ENCODE measurements at places on chromosomes 16 and 17.
A peak's percentile ranks its signal among the peaks of the same experiment; 100 is the strongest.

GRCh38 chr16:25613931-25614330 lies 77.8 kb upstream of the HS3ST4 start:
- no peak for DNase-seq

GRCh38 chr16:83010776-83011720 lies 384.3 kb downstream of the CDH13 start:
- DNase-seq, result no peak

- peak; percentile 60 for DNase-seq
These were observed at the start of gene SYNGR2 for GRCh38 chr17:78168242-78168902. SYNGR2 (plus strand) TSS chr17:78168581; CDS start chr17:78168617, 36 bp downstream.

DNA sequence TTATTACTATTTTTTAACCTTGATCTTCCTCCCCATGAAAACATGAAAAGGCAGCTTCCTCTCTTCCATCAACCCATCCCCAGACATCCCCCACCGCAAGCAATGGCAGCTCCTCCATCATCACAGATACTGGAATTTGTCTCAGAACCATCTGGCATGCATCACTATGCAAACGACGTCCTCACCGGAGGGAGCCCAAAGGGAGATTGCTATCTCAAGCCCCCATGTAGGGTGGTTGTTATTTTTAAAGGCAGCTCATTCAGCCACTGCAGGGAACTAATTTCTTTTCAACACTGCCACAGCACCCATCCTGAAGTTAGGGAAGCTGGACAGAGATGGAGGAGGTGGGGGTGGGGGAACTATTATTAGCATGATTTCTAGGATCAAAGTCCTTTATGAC lies 222.5 kb downstream of the FOXL1 start:
- no peak for DNase-seq

DNA sequence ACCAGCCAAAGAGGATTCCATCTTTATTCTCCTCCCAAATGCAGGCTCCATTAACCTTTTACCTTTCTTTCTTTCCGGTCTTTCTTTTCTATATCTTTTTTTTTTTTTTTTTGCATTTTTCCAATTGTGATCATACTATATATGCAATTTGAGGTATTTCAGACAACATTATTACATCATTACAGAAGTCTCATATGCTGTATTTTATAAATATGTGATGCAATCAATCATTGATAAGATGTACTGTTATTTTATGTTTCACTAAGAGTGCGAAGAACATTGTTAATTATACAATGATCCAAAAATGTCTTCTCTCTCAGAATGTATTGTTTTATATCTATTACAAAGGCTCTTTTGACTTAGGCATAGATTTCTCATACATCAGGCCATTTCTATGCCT lies 683.1 kb downstream of the WWOX start:
- no peak for DNase-seq

GRCh38 chr17:78252111-78252634 lies 20.7 kb downstream of the TMEM235 start:
- peak; percentile 98 for DNase-seq

GRCh38 chr16:19697756-19698318 lies 20.2 kb downstream of the KNOP1 start:
- DNase-seq, result no peak

- DNase-seq, result peak; percentile 53
These were observed 30.6 kb upstream of the ETV4 start for GRCh38 chr17:43576563-43577229.

DNA sequence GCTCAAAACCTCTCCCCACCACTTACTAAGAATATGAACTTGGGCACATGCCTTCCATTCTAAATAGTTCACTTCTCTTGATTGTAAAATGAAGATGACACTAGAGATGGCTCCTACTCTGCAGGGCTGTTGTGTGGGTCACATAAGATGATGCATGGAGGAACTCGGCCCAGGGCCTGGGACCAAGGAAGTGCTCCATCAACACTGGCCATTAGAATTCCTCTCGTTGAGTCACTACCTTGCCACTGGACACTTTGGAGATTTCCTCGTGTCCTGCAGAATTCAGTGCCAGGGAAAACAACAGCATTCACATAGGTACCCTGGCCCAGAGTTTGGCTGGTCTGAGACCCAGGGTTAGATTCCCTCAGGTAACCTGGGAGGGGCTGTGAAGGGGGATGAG lies 18.6 kb downstream of the HNF1B start:
- no peak for DNase-seq

DNA sequence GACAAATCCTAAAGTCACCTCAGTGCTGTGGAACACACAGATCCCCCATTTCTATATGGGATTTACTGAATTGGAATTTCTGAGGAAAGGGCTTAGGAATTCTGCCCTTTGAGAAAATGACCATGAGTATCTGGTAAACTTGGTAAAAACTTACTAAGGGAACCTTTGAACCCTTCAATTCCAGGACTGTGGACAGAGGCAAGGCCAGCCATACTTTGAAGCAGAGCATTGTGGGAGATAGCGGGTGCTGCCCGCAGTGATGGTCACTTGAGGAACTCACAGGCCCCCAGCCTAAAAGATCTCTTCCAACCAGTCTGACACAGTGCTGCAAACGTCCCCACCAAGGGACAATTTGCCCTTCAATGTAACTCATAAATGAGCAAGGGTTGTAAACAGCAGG lies 61.4 kb downstream of the IRX6 start:
- DNase-seq, result no peak

- no peak for DNase-seq
These were observed 13.3 kb upstream of the DCAF7 start for GRCh38 chr17:63537001-63537400.

DNA sequence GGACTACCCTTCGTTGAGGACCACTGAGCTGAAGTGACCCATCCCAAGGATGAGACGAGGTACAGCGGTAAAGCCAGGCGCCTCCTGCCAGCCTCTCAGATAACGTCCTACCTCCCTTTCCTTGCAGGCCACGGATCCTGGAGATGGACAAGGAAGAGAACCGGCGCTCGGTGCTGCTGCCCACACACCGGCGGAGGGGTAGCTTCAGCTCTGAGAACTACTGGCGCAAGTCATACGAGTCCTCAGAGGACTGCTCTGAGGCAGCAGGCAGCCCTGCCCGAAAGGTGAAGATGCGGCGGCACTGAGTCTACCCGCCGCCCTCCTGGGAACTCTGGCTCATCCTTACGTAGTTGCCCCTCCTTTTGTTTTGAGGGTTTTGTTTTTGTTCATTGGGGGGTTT lies 17.3 kb upstream of the LLGL1 start:
- no peak for DNase-seq

DNA sequence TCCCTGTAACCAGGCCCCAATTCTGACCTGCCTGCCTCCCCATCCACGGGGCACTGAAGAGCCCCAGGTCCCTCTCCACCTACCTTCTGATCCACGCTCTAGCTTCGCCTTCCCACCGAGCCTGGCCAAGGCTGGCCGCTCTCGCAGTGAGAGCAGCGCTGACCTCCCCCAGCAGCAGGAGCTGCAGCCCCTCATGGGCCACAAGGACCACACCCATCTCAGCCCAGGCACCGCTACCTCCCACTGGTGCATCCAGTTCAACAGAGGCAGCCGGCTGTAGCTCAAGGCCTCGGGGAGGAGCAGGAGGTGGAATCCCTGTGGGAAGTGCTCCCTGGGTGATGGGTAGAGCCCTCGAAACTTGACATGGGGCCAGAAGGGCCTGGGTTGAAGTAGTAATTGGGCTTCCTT lies 8.4 kb upstream of the PLEKHG4 start:
- no peak for DNase-seq

- peak; percentile 24 for DNase-seq
These were observed 5.4 kb upstream of the CHRNE start for GRCh38 chr17:4908301-4908700.

DNA sequence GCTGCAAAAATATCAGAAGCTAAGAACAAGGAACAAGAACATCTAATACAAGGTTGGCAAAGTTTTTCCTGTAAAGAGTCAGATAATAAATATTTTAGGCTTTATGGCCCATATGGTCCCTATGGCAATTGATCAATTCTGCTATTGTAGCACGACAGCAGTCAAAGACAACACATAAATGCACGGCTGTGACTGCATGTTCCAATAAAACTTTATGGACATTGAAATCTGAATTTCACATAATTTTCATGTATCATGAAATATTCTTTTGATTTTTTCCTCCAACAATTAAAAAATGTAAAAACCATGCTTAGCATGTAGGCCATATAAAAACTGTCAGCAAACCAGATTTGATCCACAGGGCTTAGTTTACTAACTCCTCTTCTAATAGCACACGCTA lies 10.5 kb upstream of the RNF43 start:
- DNase-seq, result no peak

GRCh38 chr17:73998653-73999645 lies 204.5 kb upstream of the RPL38 start:
- DNase-seq, result peak; percentile 16

DNA sequence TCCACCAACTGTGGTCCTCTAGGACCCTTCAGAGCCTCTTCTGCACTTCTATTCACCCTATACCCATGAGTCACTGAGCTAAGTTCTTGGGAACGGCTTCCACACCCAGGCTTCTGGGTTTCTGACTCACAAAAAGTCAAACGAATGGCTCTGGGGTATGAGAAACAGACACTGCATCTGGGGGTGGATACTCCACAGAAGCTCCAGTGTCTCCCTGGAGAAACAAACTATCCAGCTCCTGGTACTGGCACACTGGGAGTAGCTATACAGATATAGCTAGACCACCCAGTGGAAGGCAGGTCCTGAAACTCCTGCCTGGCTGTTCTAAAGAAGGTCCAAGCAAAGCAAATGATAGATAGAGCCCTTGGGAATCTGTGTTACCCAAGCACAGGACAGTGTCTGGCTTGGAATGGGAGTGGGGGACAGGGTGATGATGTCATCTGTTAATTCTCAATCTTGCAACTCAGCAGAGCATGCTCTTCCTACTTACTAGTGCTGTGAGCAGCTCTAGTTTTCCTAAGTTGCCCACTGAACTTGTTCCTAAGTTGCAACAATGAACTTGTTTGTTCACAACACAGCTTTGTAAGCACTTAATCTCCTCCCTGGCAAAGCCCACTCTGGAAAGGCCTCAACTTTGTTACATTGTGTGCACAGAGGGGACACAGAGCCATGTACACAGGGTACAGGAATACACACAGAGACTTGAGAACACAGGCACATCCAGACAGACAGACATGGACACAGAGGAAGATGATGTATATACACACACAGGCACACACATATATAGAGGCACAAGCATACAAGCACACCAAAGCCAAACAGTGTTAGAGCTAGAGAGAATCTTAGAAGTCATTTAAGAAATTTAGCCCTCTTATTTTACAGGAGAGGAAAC lies 6.7 kb downstream of the MMP28 start:
- DNase-seq, result no peak

- no peak for DNase-seq
These were observed 1.5 kb downstream of the GEMIN4 start for GRCh38 chr17:750431-751037.

GRCh38 chr17:74259667-74260524 lies 14.1 kb upstream of the DNAI2 start:
- no peak for DNase-seq
